HS-5 (cell line): ENCODE measurements at places on chromosomes 1 and 21.

DNA sequence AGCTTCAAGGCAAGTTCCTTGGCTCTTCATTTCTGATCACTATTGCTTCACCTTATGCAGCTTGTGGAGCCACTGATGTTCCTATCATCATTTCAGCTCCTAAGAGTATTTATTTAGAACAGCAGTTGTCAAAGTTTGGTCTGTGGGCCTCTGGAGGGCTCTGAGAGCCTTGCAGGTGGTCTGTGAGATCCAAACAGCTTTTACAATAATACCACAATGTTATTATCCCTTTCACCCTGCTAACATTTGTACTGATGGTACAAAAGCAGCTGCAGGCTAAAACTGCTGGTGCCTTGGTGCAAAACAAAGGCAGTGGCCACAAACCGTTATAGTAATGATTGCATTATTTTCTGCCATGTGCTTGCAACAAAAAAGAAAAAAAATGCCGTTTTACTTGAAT is 33.8 kb downstream of the PATJ start:
- DNase-seq = no peak

DNA sequence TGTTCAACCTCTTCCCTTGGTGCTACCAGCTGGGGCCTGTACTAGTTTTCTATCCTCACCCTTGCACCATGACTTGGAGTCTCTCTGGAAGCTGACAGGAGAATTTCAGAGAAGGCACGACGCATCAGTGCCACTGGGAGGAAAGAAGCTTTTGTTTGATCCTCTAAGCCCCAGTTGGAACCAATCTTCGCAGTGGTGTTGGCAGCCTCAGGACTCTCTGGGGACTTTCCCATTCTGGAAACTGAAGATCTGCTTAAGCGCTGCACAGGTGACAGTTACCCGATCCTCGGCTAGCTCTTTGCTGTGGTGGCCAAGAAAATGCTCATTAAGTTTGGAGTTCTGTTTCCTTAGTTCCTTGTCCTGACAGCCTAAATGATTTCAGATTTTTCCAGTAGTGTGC is 222.3 kb downstream of the RHOU start:
- no peak for DNase-seq

GRCh38 chr1:10644307-10645128 is 151.9 kb downstream of the CASZ1 start:
- DNase-seq = no peak

DNA sequence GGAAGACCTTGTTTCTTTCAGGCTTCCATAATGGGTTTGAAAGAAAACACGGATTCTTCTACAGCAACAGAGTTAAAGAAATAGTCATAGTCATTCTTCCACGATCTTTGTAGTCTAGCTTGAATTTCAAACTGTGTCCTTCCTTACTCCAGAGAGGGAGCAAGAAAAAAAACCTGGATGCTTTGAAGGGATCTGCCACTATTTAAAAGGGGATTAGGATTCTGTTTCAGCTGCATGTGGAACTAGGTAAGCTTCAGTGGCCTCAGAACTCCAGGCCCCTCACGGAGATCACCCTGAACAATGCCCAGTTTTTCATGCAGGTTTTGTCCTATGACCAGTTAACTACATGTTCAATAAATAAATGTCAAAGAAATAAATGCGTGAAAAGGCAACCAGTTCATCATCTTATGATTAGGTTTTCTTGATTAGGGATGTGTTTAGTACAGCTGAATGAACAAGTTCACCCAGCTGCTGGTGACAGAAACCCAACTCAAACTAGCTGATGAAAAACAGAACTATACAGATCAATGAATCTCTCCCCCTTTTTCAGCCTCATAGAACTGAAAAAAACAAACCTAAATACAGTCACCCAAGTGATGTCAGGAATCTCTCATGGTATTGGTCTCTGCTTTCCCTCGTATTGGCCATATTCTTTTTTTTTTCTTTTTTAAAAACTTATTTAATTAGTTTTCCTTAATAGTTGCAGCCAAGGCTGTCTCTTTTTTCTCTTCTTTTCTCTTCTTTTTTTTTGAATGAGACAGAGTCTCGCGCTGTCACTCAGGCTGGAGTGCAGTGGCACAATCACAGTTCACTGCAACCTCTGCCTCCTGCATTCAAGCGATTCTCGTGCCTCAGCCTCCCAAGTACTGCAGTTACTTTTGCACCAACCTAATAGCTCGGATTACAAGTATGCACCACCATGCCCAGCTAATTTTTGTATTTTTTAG is 14.6 kb upstream of the MPZL1 start:
- DNase-seq = no peak

DNA sequence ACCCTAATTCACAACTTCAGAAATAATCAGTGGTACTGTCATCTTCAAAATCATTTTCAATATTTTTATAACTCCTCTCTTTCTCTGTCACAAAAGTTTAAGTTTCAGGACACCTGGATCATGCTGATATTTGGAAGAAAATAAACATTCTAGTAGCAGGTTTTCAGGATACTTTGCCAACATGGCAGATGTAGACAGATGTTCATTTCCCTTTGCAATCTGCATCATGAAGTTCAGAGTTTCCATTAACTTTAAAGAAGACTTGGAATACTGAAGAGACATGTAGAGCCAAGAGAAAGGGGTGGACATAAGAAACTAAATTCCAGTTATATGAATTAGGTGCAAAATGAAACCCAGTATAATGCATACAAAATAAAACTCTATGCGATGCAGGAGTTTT is 218.1 kb downstream of the USH2A start:
- no peak for DNase-seq

GRCh38 chr1:66334318-66334717 is 199.6 kb upstream of the SGIP1 start:
- no peak for DNase-seq

DNA sequence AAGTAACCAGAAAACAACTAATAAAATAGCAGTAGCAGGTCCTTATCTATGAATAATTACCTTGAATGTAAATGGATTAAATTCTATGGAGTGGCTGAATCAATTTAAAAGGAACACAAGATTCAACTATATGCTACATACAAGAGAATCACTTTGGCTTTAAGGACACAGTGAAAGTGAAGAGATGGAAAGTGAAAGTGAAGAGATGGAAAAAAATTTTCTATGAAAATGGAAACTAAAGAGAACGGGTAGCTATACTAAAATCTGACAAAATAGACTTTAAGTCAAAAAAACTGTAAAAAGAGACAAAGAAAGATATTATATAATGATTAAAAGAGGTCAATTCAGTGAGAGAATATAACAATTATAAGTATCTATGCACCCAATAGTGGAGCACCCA is 54.7 kb downstream of the C1orf185 start:
- DNase-seq = no peak

DNA sequence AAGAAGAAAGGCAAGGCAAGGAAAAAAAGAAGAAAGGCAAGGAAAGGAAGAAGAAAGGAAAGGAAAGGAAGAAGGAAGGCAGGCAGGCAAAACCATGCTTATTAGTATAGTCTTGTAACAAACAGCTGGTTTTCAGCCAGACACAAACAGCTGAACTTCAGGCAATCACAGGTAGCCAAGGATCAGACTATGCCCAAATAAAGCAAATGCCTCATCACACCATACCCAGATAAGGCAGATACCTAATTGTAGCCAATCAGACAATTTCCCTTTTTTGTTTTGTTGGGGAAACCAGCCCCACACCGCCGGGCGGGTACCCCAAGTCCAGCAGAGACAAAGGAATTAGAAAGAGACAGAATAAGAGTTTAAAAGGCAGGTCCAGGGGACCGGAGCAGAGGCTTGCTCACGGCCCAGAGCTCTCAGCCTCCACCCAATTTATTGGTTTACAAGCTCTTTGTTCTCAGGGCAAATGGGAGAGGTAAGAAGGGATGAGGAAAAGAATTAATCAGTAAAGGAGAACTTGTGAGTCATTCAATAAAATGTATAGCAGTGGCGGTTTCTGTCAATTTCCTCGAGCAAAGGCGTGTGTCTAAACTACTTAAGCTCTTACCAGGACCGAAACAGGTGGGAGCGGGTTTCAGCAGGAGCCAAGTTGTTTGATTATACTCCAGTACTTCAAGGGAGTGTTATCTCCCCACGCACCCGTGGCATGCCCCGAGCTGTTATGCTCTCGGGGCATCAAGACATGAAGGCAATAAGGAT is 886.8 kb downstream of the KCNT2 start:
- no peak for DNase-seq

- no peak for DNase-seq
These were observed 9.3 kb downstream of the SSU72 start for GRCh38 chr1:1565340-1565739.

DNA sequence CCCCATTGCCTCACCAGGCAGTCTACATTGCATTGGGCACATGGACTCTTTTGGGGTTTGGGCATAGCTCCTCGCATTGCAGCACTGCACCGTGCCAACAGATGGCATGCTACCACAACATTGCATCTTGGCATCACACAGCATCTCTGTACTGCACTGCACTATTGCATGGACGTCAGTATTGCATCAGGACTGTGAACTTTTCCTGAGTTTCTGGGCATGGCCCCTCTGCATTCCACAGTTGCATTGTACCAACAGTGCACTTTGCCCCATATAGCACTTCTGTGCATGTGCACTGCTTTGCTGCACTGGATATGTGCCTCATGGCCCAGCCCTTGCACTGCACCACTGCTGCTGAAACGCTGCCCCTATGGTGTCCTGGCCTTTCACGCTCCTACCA is 9.6 kb downstream of the PTPRU start:
- no peak for DNase-seq

DNA sequence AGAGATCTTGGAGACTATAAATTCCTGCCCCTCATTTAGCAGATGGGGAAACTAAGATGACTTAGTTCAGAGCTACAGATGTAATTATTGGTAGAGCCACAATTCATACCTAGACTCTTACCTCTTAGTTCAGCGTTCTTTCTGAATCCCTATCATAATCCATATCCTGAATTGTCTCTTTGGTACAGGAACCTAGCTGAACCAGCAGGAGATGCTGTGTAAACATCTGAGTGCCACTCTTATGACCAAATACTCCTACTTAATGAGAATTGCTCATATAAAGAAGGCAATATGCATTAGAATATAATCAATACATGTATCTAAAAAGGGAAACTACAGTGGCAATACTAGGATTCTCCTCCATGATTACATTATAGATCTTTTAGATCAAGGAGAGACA is 459.0 kb downstream of the SIPA1L2 start:
- no peak for DNase-seq

DNA sequence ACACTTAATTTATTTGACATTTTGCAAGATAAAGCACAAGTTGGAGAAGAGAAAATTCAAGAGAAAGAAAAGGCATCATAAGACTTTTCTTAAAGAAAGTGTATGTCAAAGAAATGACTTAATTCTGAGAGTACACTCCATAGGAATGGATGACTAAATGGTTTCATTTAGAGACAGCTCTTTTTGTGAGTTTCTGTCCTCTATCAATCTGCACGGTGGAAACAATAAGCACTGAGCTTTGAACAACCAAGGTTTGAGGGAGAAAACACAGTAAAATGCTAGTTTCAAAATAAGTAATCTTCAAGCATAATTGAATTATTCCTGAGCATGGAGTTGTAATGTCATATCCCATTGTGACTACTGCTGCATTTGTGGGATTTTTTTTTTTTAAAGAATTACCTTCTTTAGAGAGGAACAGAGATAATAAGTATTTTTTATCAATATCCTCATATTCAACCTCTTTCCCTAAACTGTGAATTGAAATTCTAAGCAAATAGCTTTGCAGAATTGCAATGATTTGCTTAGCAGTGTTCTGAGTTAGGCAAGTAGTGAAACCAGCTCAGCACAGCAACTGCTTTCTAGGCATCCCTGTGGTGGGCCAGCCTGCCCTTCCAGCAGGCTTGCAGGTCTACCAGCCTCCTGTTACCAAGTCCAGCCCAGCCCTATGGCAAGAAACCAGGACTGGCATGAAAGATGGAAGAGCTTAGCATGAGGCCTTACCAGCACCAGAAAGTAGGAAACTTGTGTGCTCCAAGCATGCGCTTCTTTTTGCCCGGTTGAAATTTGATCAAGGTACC is 38.2 kb downstream of the KCNJ6 start:
- DNase-seq = no peak

DNA sequence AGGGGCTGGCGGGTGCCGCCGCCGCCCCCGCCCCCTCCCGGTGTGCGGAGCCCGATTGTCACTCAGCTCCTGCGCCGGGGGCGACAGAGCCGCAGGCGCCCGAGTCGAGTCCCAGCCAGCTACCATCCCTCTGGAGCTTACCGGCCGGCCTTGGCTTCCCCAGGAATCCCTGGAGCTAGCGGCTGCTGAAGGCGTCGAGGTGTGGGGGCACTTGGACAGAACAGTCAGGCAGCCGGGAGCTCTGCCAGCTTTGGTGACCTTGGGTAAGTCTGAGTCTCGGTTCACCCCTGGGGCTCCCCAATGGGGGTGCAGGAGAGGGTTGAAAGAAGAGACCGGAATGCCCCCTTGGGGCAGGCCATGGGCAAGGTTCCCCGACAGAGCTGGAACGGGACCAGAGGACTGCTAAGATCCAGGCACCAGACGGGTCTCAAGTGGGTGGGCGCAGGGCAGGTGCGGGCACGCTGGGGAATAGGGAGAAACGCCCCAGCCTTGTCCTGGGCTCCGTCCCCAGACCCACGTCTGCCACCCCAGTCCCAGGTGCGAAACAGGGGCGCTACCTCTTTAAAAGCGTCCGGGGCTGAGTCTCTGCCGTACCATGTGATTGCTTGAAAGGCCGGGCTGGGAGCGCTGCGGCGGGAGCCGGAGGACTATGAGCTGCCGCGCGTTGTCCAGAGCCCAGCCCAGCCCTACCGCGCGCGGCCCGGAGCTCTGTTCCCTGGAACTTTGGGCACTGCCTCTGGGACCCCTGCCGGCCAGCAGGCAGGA is at the start of gene ADORA1:
Gene ADORA1, plus strand, starts transcription at position 61 of the 765 bp plus-strand sequence. CDS start 1,116 bp downstream, outside the sequence.
- no peak for DNase-seq

- DNase-seq = no peak
These were observed 16.4 kb downstream of the MPZL1 start for GRCh38 chr1:167738158-167738557.

DNA sequence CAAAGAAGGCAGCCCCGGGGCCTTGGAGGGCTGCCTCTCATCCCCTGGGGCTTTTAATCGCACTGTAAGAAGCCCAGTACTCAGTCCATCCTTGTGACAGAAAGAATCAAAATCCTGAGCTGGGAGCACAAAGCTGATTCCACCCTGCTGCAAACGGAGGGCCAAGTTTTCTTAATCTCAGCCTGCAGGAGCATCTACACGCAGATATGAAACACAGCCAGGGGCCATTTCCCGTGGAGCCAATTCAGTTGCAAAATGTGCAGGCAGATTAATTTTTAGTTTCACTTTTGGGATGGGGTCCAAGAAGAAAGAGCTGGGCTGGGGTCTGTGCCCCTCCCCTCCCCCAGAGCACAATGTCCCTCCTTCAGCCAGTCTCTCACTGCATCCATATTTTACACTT is 4.4 kb downstream of the LYPD8 start:
- DNase-seq = no peak

DNA sequence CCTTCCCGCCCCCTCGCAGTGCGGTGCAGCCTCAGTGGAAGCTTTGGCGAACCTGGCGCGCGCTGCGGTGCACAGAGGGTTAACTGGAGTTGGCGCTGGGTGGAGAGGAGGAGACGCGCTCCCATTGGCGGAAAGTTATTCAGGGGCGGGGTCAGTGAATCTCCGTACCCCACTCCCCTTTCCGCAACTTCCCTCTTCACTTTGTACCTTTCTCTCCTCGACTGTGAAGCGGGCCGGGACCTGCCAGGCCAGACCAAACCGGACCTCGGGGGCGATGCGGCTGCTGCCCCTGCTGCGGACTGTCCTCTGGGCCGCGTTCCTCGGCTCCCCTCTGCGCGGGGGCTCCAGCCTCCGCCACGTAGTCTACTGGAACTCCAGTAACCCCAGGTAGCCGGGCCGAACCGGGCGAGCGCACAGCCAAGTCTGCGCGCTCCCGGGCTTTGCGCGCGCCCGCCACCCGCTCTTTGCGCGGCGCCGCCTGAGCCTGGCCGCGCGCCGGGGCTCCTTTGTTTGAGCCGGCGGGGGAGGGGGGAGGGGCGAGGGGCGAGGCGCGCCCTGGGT is at the start of gene EFNA4:
Gene EFNA4, plus strand, starts transcription at position 191 of the 561 bp plus-strand sequence. Its CDS starts 84 bp downstream, at position 275.
- no peak for DNase-seq
